ENCODE measurements at places on chromosomes 11 and 22.

- no peak for DNase-seq
Measured at GRCh38 chr11:126627421-126627820, 271.9 kb downstream of the ST3GAL4 start.

GRCh38 chr11:94862926-94863880, 95.0 kb downstream of the AMOTL1 start:
- DNase-seq, result no peak

GRCh38 chr11:21866781-21867180, 326.1 kb upstream of the ANO5 start:
- DNase-seq, result no peak

GRCh38 chr11:67572305-67572704, 11.3 kb upstream of the GSTP1 start:
- DNase-seq, result no peak

DNA sequence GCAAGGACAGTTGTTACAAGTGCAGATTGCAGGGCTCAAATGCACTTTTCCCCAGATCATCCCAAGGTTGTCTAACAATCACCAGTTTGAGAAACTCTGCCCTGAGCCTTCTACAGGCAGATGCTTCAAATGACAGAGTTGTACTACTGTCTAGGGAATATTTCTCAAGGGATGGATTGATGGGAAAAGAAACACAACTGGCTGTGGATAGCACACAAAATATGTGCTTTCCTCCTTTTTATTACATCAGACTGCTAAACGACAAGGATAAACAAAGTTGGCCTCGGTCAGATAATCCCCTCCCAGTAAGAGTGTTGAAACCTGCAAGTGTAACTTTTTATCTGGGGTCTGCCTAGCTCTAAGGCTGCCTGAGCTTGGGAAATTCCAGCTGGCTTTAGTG, 46.6 kb upstream of the SORL1-AS1 start:
- no peak for DNase-seq

GRCh38 chr11:72227316-72228228, 3.0 kb downstream of the INPPL1 start:
- no peak for DNase-seq

DNA sequence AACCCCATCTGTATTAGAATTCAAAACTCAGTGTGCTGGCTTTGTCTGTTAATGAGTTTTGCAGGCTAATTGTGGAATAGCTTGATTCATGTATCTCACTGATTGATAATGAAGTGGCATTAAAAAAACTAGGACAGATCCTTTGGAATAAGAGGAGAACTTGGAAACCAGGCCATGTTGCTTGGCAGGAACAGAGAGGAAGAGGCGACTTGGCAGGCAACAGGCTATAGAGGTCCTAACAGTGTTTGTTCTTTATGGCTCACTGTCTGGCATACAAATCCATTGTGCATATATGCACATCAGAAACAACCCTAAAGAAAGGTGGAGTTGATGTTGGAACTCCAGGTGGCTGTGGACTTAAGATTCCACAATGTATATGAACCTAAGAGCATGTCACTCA, 17.4 kb upstream of the OR9I1 start:
- DNase-seq, result no peak

DNA sequence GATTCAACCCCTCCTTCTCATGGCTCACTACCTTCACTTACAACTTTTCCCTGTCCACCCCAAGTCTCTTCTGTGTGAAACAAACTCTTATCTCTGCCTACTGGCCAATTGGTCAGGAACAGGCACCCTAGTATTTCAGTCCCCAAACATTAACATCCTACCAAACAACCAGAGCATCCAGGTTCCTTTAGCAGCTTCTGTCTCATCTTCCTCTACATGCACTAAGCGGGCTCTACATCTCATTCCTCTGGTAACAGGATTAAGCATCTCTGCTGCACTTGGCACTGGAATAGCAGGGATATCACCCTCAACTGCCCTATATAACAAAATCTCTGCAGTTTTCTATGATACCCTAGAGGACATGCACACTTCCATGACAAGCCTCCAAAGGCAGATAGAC, 116.2 kb downstream of the JRKL start:
- no peak for DNase-seq

DNA sequence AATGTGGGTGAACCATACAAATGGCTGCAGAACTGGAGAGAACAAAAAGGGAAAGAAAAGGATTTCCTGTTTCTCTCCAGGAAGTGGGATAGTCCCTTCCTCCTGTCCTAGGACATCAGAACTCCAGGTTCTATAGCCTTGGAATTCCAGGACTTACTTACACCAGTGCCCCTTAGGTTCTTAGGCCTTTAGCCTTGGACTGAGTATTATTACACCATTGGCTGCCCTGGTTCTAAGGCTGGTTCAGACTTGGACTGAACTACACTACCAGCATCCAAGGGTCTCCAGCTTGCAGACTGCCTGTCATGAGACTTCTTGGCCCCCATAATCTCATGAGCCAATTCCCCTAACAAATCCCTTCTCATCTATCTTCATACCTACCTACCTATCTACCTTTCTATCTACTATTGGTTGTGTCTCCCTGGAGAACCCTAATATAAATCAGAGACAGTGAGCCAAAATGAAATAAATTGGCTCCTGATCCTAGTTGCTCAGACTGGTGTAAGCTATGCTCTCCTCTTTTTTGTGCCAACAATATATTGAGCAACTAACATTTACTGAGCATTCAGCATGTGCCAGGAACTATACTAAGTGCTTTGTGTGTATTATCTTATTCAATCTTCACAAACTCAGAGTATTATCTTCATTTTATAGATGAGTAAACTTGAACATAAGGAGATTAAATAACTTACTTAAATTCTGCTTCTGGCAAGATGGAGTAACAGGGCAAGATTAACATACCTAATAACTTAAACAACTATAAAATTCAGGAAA, 303.7 kb downstream of the TTC28 start:
- DNase-seq, result no peak

GRCh38 chr11:2928605-2929530, at the start of gene PHLDA2:
PHLDA2 (minus strand) TSS chr11:2929420; CDS start chr11:2929364, 56 bp downstream.
- no peak for DNase-seq
